ENCODE measurements at places on chromosomes 12 and 14.

DNA sequence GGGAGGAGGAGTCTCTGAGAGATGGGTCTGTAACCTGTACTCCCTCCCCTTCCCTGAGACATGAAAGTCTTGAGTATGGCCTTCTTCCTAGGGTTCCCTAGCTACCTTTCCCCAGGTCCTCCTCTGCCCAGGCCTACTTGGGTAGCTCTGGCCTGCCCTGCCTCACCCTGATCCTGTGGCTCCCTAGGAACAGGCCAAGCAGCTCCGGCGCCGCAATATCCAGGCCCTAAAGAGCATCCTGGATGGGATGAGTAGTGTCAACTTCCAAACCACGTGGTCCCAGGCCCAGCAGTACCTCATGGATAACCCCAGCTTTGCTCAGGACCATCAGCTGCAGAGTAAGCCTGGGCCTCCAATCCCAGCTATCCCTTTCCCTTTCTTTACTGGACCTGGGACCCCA is 12.3 kb downstream of the PRPF40B start:
- H3K36me3 ChIP-seq, result no peaks in the 10 kb centered on the region
- DNase-seq, result no peak
- no peaks in the 10 kb centered on the region for H3K27me3 ChIP-seq

DNA sequence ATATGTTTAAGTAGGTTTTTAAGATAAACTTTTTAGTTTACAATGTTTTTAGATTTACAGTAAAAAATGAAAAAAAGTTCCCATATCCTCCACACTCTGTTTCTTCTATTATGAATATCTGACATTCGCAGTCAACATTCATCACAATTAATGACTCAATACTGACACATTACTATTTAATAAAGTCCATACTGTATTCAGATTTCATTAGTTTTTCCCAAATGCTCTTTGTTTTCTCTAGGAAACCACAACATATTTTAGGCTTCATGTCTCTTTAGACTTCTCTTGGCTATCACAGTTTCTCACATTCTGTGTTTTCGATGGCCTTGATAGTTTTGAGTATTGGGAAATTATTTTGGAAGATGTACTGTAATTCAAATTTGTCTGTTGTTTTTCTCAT is 399.8 kb downstream of the SLC6A15 start:
- H3K4me1 ChIP-seq, result peaks cover 20% of the 10 kb centered on the region
- H3K27ac ChIP-seq, result no peak overlapping the region
- DNase-seq, result no peak
- H3K27me3 ChIP-seq, result no peaks in the 10 kb centered on the region
- no peak overlapping the region for H3K4me3 ChIP-seq
- no peaks in the 10 kb centered on the region for H3K36me3 ChIP-seq

DNA sequence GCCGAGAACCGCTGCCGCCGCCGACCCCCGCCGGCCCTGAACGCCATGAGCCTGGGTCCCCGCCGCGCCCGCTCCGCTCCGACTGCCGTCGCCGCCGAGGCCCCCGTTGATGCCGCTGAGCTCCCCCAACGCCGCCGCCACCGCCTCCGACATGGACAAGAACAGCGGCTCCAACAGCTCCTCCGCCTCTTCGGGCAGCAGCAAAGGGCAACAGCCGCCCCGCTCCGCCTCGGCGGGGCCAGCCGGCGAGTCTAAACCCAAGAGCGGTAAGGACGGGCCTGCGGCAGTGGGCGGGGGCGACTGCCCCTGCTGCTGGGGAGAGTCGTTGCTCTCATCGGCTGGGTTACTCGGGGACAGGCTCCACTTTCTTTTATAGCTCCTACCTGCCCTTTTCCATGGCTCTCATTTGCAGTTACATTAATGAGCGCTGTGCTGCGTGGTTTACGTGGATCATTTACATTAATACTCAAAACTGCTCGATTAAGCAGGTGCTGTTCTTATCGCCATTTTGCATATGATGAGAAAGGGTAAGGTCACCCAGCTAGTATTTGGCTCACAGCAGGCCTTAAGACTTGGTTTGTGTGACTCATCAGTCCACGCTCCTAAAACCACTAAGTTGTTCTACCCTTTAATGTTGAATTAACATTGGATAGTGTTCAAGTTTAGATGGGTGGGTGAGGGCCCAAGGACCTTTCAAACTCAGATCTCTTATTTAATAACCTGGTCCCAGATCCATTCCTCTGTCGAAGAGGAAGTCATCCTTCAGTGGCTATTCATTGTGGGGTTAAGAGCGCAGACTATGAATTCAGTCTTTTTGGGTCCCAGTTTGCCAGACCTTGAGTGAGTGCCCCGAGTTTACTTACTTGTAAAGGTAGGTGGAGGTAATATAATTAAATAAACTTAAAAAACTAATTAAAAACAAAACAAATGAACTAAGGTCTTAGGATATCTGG is 823 bp downstream of the RNF10 start:
- H3K36me3 ChIP-seq, result peaks cover 9% of the 10 kb centered on the region
- peaks cover 45% of the 10 kb centered on the region for H3K4me1 ChIP-seq
- no peaks in the 10 kb centered on the region for H3K27me3 ChIP-seq
- DNase-seq, result peak; percentile 12

- H3K27ac ChIP-seq, result no peak overlapping the region
- no peaks in the 10 kb centered on the region for H3K36me3 ChIP-seq
- no peak for DNase-seq
- no peak overlapping the region for H3K4me3 ChIP-seq
- no peaks in the 10 kb centered on the region for H3K27me3 ChIP-seq
- no peaks in the 10 kb centered on the region for H3K4me1 ChIP-seq
Observed at GRCh38 chr12:31801872-31802271, 73.1 kb upstream of the AMN1 start.

DNA sequence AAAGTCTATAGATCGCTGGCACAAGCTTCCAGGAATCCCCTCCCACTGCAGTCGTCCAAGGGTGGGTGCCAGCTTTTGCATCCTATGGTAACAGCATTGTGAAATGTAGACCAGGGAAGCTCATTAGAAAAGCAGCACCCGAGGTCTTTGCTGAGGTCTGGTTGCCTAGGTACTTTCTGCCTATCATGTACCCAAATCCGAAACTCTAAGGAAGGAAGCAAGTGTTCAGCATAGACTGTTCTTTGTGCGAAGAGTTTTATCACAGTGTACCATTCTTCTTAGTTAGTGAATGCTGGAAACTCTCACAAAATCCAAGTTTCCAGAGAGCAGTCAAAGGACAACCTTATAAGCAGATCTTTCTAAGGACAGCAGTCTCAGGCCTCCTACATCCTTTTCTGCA is 1532.7 kb upstream of the TMEM132C start:
- no peak overlapping the region for H3K4me3 ChIP-seq
- H3K4me1 ChIP-seq, result no peaks in the 10 kb centered on the region
- H3K36me3 ChIP-seq, result no peaks in the 10 kb centered on the region
- no peak for DNase-seq
- no peaks in the 10 kb centered on the region for H3K27me3 ChIP-seq

GRCh38 chr14:68140076-68140741 is 320.6 kb downstream of the RAD51B start:
- H3K4me1 ChIP-seq, result peaks cover 19% of the 10 kb centered on the region
- no peak for DNase-seq
- H3K27ac ChIP-seq, result peak overlapping the region; percentile 65

DNA sequence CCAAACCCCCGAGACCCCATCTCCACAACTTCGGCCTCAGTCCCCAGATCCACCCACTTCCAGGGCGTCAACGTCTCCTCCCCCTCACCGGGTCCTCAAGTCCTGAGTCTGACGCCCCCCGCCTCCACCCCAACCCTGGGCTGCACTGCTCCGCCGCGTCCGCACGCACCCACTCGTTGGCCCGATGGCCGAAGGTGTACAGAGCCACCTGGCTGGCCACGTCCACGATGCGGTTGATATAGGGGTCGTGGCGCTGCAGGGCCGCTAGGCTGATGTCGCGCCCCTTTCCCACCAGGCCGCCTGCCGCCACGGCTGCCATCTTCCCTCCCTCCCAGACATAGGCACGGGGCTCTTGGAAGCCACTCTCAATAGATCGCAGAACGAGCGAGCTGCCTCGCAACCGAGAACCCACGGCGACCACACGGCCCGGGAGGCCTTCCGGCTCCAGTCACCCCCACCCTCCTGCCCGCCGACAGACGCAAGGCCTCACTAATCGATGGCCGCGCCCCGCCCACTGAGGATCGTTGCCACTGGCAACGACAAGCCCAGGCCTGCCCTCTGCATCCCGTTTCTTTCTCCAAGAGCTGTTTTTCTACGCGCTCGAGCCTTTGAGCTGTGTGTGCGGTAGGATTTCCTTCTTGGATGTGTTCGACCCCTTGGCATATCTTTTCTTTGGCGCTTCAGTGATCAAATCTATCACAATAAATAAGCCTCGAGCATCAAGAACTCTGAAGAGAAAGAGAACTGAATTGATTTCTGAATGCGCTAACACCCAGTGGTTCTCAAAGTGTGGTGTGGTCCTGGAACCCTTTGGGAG is at the start of gene DCP1B:
TSS of gene DCP1B (minus strand) at position 345 of the 817 bp plus-strand sequence. CDS start at position 319, 26 bp downstream.
- H3K4me1 ChIP-seq, result no peaks in the 10 kb centered on the region
- H3K4me3 ChIP-seq, result peak within 1 kb of the TSS; percentile 92
- peak; percentile 82 for DNase-seq

DNA sequence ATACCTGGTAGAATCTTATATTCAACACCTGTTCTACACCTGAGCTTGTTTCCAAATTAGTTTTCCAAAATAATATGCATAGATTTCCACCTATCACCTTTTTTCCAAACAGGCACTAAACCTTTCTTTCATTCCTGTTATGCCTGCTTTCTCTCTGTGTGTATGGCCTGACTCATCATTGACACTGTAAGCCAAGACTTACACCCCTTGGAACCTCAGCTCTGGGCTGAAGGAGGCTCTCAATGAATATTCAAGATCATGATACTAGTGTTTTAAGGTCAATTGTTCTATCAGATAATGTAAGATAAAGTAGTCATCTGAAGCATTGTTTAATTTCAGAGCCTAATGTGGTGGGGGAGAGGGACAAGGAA is 1193.3 kb downstream of the FLRT2 start:
- H3K4me1 ChIP-seq, result no peaks in the 10 kb centered on the region
- no peaks in the 10 kb centered on the region for H3K36me3 ChIP-seq
- no peak overlapping the region for H3K27ac ChIP-seq
- H3K4me3 ChIP-seq, result no peak overlapping the region
- H3K27me3 ChIP-seq, result no peaks in the 10 kb centered on the region
- DNase-seq, result no peak

DNA sequence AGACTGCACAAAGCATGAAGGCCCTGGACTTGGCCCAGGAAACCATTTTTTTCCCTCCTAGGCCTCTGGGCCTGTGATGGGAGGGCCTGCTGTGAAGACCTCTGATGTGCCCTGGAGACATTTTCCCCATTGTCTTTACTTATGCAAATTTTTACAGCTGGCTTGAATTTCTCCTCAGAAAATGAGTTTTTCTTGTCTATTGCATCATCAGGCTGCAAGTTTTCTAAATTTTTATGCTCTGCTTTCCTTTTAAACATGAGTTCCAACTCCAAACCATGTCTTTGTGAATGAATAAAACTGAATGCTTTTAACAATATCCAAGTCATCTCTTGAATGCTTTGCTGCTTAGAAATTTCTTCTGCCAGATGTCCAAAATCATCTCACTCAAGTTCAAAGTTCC is 43.7 kb upstream of the TRHDE start:
- no peak overlapping the region for H3K4me3 ChIP-seq
- no peak overlapping the region for H3K27ac ChIP-seq
- H3K4me1 ChIP-seq, result no peaks in the 10 kb centered on the region
- DNase-seq, result no peak
- H3K27me3 ChIP-seq, result no peaks in the 10 kb centered on the region

GRCh38 chr12:68739891-68740290 is 6.1 kb upstream of the SLC35E3 start:
- H3K27ac ChIP-seq, result no peak overlapping the region
- no peaks in the 10 kb centered on the region for H3K27me3 ChIP-seq
- H3K4me1 ChIP-seq, result no peaks in the 10 kb centered on the region

DNA sequence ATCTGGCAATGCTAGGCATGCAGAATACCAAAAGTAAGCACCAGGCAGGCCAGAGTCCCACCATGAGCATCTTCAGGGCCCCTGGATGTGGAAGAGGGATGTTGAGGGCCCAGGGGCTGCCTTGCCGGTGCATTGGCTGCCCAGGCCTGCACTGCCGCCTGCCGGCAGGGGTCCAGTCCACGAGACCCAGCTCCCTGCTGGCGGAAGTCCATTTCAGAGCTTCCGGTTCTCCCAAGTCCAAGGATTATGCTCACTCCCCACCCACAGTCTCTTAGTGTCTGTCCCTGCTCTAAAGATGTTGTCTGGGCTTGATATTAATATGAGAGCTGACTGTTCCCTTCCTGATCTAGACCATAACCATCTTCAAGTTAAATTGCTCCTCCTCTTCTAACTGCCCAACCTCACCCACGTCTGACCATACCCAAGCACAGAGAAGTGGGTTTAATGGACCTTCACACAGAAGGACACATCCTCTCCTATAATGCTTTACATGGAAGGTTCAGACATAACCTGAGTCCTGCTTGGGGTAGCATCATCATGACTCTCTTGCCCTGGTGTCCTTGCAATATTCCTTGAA is 117.4 kb downstream of the DAD1 start:
- DNase-seq, result no peak
- H3K27me3 ChIP-seq, result no peaks in the 10 kb centered on the region
- no peak overlapping the region for H3K4me3 ChIP-seq
- H3K36me3 ChIP-seq, result no peaks in the 10 kb centered on the region
- H3K4me1 ChIP-seq, result peaks cover 40% of the 10 kb centered on the region

DNA sequence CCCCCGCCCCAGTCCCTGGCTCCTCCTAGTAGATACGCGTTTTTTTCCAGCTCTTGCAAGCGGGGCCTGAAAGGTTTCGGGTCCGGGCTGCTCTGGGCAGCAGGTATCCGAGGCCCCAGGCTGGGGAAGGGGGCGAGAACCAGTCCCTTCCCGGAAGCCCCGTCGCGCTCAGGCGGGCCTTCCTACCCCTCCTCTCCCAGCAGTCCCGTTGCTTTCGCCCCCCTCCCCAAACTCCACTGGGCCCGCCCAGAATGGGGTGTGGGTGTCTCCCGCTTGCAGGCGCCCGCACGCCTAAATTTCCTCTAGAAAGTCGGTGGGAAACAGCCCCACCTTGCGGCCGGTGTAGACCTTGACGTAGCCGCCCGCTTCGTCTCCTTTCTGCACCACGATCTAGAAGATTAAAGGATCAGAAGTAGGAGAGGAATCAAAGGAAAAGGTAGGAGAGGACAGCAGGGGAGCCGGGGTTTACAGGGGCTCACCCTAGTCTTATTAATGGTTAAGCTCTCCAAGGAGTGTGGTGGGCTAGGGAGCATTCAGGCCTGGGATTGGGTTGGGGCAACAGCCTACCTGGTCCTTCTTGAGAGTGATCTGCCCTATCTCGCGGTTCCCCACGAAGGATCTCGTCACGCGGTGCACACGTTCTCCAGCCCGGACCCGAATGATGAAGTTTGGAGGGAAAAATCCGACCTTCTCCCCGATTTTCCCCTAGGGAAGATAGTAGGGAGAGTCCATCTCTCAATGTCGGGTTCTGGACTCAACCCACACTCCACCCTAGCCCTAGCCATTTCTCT is 7.3 kb downstream of the STAC3 start:
- H3K36me3 ChIP-seq, result no peaks in the 10 kb centered on the region
- no peak overlapping the region for H3K4me3 ChIP-seq
- no peak for DNase-seq
- peaks cover 47% of the 10 kb centered on the region for H3K4me1 ChIP-seq
- H3K27me3 ChIP-seq, result peaks cover 28% of the 10 kb centered on the region
- no peak overlapping the region for H3K27ac ChIP-seq

Measured in esophagus squamous epithelium (tissue), 5 donors.